Activated naive CD4-positive, alpha-beta T cell treated with anti-CD3 and anti-CD28 coated beads, Interleukin-2, amount 50 U/mL, for 72 hours (primary cell): ENCODE measurements at places on chromosomes 13 and 19. TPM values are rescaled to one million over a fixed set of nuclear protein-coding genes. Genes with fewer than 3 reads are reported as not detected.

DNA sequence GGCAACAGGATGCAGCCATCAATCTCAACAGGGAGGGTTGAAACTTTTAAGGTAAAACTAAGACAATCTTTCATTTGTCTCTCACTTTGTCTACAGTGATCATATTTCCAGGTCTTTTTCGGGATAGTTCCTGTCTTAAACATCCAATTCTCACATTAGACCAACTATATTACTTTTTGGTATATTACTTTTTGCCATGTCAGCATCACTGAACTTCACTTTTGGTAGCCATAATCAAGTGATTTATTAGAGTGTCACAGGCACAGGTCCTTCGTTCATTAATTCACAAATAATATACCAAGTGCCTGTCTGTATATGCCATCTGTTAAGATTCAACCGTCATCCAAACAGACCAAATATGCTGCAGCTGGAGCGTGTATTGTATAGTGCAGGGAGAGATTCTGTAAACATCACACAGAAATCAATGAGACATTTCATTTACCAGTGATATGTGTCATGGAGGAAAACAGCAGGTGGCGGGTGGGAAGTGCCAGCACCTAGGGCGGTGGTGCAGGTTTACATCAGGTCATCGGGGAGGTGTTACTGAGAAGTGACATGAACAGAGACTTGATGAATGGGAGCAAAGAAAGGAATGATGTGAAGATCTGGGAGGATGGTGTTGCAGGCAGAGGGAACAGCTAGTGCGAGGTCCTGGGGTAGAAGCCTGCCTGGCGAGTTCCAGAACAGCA lies 24.9 kb downstream of the ARHGEF7 start:
- no peak for DNase-seq

DNA sequence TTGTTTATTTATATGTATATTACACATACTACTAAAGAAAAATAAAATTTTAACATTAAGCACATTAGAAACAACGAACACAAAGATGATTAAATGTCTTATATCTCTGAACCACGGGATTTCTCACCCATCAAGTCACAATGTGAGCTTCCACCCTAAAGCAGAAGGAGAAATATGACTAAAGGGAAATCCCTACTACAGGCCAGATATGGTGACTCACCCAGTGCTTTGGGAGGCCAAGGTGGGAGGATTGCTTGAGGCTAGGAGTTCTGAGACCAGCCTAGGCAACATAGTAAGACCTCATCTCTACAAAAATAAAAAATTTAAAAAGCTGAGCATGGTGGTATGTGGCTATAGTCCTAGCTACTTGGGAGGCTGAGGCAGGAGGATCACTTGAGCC lies 24.6 kb downstream of the DCT start:
- no peak for DNase-seq

DNA sequence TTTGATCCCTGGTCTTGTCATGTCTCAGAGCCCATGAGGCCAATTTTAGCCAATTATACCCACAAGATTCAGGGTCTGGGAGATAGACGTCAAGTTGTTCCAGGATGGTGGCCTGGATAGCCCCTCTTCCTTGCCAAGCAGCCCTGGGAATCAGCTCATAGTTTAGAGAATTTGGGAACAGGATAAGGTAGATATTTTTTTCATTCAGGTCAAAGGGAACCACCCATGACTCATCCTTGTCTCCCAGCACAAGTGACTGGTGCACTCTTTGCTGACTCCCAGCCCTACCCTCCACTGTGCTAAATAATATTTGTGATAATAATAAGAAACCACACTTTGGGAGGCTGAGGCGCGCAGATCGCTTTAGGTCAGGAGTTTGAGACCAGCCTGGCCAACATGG lies 17.1 kb upstream of the S1PR4 start:
- DNase-seq, result no peak

DNA sequence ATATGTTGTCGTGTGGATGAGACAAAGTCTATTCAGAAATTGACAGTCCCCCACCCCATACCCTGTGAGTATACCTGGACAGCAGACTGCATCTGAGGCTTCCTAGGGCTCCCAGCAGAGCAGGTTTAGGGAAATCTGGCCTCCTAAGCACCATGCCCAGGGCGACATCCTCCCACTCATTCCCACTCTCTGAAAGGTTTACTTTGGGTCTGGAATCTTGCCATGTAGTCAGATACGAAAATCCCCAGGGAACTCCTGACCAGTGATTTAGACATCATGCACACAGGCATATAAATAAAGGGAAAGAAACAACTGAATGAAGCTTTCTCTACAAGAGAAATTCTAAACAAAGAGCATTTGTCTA lies 717 bp upstream of the NALCN start:
- no peak for DNase-seq

GRCh38 chr13:97223711-97224541 lies 1.8 kb downstream of the MBNL2 start:
- DNase-seq, result no peak

DNA sequence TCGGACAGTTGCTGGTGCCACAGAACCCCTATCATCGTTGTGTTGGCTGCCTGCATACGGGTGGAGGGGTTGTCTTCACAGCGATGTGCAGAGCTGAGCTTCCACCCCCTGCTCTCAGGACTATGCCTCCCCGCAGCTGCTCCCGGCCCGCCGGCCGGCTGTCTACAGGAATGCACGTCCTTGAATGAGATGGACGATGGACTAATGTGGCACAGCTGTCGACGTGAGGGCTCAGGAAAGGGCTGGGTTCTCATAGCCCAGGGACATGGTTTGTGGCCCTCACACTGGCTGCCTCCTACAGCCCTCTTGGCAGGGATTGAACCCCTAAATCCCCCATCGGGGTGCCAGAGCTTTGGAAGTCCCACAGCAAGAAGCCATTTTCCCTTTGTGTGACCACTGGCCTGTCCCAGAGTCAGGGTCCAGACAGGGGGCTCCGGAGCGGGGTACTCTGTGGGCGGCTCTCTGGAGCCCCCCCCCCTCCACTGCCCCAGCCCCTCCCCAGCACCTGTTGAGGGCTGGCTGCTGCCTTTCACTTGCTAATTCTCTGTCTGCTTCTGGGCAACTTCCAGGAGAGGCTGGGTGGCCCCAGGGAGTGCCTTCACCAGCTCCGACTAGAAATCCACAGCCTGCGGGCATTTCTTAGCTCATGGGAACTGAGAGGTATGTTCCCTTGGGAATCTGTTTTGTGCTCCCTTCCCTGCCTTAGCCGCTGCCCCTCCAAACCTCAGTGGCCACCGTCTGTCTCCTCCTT lies 40.2 kb downstream of the TSSK6 start:
- DNase-seq, result no peak

DNA sequence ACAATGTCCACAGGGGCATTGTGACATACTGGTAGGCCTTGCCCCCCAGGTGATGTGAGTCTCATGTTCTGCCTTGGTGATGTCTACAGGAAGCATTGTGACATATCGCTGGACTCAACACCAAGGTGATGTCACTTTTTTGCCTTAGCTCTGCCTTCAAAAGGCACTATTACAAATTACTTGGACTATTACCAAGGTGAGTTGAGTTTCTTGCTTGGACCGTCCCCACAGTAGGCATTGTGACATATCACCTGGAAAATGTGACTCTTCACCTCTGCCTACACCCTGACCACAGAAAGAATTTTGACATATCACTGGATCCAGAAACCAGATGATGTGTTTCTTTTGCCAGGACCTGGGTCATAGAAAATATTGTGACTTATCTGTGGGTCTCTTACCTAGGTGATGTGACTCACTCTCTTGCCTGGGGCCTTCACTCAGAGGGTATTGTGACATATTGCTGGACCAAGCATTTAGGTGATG lies 60.6 kb upstream of the ZNF724 start:
- DNase-seq, result no peak

DNA sequence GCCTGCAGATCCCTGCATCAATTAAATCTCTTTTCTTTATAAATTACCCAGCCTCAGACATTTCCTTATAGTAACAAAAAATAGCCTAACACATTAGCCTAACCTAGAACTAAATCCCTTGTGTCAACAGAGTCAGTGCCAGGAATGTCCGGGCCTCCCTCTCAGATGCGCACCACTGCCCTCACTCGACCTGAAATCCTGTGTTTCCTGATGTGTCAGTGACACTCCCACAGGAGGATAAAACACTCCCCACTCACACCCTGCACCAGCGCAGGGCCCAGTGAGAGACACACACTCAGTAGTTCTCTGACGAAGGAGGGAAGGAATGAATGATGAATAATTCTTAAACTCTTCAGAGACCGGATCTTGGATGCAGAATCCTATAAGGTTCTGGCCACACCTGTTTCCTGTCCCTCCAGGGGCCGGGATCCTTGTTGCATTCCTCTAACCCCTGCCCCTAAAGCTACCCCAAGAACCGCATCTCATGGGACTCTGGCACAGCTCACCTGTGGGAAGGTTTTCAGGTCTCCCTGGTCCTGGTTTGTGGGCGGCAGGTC lies 3.1 kb downstream of the CEACAM3 start:
- DNase-seq, result no peak

- no peak for DNase-seq
These were observed 15.1 kb upstream of the PTPRS start for GRCh38 chr19:5355693-5356092.

- no peak for DNase-seq
These were observed 200.0 kb downstream of the KLF12 start for GRCh38 chr13:73934215-73934641.

- no peak for DNase-seq
These were observed 307.4 kb downstream of the ATP8A2 start for GRCh38 chr13:25679159-25679558.

- DNase-seq, result peak; percentile 52
These were observed 349 bp upstream of the KISS1R start for GRCh38 chr19:916645-917322.

- peak; percentile 52 for DNase-seq
These were observed 698 bp downstream of the BLOC1S3 start for GRCh38 chr19:45179072-45179891.

GRCh38 chr13:56980856-56981255 lies 159.9 kb upstream of the PRR20A start:
- no peak for DNase-seq

Gene KLK2
- not detected for total RNA-seq

Gene ZNF559
- 8.2 TPM for total RNA-seq

Gene LGALS13
- not detected for total RNA-seq

Gene ZSCAN18
- 25.6 TPM for total RNA-seq

Gene PRTN3
- total RNA-seq, result not detected

Gene S1PR2
- total RNA-seq, result 8.0 TPM
